Effector memory CD4-positive, alpha-beta T cell (primary cell): ENCODE measurements at places on chromosomes 7 and 10.
A peak's percentile ranks its signal among the peaks of the same experiment; 100 is the strongest.

DNA sequence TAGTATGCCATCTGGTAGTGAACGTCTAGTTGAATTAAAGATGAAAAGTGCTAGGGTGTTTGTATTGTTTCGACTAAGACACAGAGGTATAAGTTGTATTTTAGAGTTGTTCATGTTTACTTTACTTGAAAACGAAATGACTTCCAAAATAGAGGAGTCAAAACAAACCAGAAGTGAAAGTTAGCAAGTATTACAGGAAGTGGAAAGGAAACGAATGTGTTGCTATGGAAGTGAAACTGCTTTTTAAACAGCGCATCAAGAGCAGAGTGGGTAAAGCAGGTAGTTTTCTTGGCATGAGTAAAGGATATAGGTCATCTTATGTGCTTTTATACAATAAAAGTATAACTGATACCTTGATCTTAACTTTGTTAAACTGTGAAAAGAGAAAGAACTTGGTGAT lies 20.0 kb upstream of the GALNTL5 start:
- no peak for DNase-seq

DNA sequence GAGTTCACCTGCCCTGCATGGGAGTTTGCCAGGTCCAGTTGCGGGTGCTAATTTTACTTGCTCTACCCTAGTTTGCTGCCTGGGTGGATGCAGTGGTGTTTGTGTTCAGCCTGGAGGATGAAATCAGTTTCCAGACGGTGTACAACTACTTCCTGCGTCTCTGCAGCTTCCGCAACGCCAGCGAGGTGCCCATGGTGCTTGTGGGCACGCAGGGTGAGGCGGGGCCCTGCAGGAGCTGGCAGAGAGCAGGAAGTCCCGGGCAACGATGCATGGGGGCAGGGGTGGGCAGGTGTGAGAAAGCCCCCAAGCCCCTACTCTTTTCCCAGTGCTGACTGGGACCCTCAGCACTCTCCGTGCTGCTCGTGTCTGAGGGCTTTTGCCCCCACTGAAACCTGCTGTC lies 31.3 kb downstream of the AGAP3 start:
- DNase-seq = no peak

DNA sequence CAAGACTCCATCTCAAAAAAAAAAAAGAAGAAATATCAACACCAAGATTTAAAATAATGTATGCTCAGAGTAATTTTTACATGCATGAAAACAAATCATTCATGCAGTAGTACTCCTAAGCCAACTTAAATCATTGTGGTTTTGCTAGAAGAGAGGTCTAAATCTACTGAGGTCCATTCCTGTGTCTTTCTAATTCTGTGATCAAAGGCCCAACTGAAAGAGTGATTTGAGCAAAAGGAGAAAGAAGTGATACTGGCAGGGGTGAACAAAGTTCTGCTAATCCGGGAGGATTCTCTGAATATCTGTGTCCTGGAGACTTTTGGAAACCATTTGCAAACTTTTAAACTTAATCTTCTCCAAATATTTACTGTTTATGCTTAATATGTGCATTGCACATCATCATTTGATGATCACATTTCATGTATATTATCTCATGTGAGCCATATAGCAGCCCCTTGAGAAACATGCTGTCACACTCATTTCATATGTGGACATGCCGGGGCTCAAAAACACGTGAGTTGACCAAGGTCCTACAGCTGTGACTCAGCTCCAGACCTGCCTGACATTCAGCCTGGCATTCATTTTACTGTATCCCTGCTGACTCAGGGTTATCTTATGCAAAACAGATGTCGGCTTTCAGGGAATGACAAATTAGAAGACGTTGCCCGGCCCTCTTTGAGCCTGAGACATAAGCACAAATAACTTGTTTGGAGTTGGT lies 76.4 kb downstream of the FAM107B start:
- no peak for DNase-seq

DNA sequence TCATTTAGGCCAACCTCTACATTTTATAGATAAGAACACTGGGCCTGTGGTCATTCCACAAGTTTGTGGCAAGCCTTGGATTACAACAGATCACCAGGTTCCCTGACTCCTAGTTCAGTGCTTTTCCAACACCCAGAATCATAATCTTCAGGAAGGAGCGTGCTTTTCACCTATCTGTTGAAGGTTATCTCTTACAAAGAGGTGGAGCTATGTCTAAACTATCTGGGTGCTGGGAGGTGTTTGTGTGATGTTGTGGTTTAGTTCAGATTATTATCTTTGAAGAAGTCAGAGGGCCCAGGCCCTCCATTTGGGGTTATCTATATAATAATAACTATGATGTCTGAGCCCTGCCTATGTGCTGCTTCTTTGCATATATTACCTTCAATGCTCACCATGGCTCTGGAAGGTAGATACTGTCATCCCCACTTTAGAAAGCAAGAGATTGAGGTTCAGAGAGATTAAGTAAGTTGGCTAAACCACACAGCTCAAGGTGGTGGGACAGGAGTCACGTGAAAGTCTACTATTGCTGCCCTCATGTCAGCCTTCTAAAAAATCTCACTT lies 24.0 kb downstream of the IL2RA start:
- DNase-seq = peak; percentile 29

GRCh38 chr10:52883996-52884871 lies 111.7 kb upstream of the MBL2 start:
- DNase-seq = no peak

GRCh38 chr10:78053211-78053868 lies 19.7 kb downstream of the RPS24 start:
- DNase-seq = no peak

GRCh38 chr7:74412603-74413002 lies 41.1 kb upstream of the GTF2IRD1 start:
- no peak for DNase-seq

- no peak for DNase-seq
These were observed 493.6 kb downstream of the PTPRN2 start for GRCh38 chr7:158094046-158094445.

- DNase-seq = no peak
These were observed 10.2 kb downstream of the PLEKHA8 start for GRCh38 chr7:30038196-30038980.

- no peak for DNase-seq
These were observed 8.0 kb upstream of the SLC26A4 start for GRCh38 chr7:107652642-107653041.

DNA sequence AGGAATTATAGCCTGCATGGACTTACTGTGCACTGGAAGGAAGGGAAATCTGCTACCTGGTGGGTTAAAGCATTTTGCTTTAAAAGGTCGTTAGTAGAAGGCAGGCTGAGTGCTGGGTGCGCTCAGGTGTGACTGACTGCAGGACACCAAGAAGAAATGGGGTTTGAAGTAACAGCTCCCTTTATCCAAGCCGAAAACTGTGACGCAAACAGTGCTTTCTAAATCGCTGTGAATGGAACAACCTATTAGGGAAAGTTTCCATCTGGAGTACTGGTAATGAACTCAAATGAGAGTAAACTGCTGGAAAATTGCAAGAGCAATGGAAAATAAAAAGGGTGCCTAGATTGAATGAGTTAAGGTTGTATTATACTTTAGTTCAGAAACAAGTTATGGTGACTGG lies 95.3 kb downstream of the CNNM2 start:
- DNase-seq = no peak

DNA sequence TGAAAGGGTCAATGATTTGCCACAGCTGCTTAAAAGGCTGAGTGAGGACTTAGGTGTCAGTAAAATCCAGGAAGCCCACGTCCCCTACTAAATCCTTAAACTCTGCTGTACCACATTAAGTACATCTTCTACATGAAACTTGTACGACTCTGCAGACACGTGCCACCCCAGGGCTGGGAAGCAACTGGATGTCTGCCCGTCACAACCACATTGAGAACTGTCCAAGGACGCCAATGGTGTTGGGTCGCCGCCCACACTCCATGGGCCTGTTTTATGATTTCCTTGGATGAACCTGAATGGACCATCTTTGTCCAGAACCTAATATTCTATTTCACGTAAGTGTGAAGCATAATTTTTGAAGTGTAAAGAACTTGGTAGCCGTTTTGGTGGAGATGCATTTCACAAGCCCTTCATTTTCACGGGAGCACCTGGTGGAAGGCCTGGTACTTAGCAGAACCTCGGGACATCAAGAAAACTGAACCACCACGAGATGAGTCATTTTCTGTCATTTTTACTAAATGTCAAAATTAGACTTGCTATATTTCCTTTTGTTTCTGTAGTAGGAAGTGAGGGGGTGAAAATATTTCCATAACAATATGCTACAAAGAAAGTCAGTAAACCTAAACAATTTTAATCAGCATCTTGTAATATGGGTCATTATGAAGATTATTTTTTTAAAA lies 134.9 kb downstream of the SFMBT2 start:
- DNase-seq = no peak

DNA sequence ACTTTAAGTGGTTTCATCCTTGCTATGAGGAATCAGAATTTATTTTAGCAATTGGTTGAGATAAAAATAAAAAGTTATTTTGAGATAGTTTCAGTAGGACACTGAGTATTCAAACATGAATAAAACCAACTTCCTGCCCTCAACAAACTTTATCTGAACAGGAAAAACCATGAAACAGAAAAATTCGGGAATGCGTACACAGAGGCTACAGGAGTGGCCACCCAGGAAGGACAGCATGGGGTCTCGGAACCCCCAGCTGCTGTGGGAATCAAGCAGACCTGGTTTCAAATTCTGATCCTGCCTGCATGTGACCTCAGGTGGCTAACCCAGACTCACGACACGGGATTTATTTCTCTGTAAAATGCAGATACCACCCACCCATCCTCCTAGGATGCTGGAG lies 49.0 kb upstream of the GRID1 start:
- no peak for DNase-seq

- no peak for DNase-seq
These were observed 85.6 kb downstream of the RNF216 start for GRCh38 chr7:5695727-5696345.

GRCh38 chr7:101066141-101066832 lies 19.0 kb upstream of the TRIM56 start:
- no peak for DNase-seq

GRCh38 chr7:1691096-1691495 lies 21.0 kb downstream of the ELFN1 start:
- DNase-seq = no peak

DNA sequence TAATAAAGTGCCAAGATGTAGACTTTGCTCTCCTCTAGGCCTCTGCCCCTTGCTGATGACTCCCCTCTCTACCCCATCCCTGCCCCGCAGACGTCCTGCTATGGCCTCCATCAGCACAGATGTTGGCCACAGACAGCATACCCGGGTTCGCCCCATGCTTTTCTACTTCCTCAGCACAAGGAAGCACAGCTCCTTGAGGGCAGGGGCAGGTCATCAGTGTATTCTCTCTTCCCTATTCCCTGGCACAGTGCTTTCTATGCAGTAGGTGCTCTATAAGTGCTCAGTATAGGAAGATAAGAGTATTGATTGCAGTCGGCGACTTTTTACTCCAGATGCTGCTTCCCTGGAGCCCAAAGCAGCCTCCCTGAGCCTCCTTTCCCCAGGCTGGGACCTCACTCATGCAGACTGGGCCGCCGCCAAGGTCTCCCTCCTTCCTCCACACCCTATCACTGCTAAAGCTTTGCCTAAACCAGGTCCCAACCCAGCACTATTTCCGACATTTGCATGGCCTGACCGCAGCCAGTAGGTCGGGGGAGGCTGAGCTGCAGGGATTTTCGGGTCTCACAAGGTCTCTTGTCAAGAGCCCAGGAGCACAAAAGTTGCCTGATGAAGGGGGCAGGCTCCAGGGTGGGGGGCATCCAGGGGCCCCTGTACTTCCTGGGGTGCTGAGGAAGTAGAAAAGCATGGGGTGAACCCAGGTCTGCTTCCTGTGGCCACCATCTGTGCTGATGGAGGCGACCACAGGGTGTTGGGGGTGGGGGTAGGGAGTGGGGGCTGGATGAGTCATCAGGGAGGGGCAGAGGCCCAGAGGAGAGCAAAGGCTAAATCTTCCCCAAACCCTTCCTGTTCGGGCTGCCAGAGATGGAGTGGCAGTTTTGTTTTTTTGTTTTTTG lies 8.0 kb downstream of the CALHM3 start:
- DNase-seq = peak; percentile 71

DNA sequence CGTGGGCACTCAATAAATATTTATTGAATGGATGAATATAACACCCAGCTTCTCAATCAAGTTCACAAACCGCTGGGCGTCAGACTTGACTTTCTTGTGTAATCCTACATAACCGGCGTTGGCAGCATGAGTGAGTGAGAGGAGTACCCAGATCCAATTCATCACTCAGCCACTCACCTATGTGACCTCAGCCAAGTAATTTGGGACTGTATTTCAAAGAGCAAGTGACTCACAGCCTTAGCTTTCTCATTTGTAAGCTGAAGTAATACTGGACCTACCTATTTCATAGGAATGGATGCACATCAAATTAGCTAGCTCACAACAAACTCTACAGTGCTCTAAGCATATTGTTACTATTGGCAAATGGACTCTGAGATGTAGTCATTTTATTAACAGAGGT lies 53.8 kb upstream of the FAM204A start:
- no peak for DNase-seq

DNA sequence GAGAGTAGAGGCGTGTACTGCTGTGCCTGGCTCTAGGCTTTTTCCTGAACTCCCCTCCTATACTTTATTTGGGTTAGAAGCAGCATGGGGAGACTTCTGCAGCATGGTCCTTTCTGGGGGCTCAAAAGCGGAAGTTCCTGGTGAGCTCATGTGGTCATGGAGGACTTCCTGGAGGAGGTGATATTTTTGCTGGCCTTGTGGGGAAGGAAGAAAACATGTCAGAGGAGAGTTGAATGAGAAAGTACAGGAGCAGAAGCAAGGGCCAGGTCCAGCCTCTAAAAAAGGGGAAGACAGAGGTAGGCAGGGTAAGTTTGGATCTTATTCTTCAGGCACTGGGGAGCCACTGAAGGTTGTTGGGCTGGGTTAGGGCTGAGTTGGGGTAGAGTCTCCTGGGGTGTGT lies 45.5 kb downstream of the CASTOR2 start:
- DNase-seq = no peak

- DNase-seq = peak; percentile 62
These were observed 208.4 kb upstream of the KLF14 start for GRCh38 chr7:130942211-130942964.

DNA sequence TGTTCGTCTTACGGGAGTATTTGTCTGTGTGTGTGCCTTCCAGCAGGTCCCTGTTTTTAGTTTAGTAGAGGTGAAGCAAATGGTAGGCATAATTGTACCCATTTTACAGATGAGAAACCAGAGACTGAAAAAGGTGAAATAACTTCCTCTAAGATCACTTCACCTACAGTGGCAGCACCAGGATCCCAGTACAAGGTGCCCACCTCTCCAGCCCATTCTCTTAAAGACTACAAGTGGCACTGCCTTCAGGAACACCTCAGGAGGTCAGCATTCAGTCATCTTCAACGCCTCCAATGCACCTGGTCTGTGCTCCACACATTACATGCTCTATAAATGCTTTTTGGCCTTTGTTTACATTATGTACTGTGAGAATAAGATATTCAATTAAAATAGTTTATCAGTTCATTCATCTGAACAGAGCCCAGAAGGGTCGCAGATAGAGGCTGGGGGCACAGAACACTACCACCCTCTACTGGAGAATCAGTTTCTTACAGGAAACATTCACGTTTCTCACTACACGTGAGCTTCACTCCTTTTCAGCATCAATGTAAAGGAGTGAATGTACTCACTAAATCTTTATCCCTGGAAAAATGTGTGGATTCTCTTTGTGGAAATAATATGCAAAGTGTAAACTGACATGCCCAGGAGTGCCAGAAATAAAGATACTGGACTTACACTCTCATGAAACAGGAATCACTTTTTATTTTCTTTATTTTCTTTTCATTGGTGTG lies 45.5 kb upstream of the ABLIM1 start:
- DNase-seq = no peak

- DNase-seq = no peak
These were observed 317.6 kb upstream of the KIAA1217 start for GRCh38 chr10:23891301-23891700.

GRCh38 chr10:114540236-114540635 lies 117.8 kb downstream of the ABLIM1 start:
- DNase-seq = no peak
